NCI-H748 treated with DMSO at 0.1 percent for 48 hours (cell line): ENCODE measurements at places on chromosomes 4 and X.

GRCh38 chrX:20205927-20206708, 60.6 kb downstream of the RPS6KA3 start:
- DNase-seq: no peak

DNA sequence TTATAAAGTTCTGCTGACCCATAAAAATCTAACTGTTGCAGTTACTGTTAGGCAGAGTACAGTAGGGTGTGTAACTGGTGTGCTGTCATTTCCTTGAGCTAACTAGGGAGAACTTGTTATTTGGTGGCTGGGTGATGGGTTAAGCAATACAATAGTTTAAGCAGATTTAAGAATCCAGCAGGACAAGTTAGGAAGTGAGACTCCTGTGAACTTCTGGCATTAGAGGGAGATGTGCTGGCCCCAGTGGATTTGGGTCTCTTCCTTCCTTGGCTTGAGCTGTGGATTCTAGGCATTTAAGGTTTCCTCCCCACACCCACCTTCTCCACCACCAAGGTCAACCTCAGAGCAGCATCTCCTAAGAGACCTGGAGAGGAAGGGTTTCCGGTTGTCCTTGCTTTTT, 70.5 kb downstream of the CLCN5 start:
- no peak for DNase-seq

DNA sequence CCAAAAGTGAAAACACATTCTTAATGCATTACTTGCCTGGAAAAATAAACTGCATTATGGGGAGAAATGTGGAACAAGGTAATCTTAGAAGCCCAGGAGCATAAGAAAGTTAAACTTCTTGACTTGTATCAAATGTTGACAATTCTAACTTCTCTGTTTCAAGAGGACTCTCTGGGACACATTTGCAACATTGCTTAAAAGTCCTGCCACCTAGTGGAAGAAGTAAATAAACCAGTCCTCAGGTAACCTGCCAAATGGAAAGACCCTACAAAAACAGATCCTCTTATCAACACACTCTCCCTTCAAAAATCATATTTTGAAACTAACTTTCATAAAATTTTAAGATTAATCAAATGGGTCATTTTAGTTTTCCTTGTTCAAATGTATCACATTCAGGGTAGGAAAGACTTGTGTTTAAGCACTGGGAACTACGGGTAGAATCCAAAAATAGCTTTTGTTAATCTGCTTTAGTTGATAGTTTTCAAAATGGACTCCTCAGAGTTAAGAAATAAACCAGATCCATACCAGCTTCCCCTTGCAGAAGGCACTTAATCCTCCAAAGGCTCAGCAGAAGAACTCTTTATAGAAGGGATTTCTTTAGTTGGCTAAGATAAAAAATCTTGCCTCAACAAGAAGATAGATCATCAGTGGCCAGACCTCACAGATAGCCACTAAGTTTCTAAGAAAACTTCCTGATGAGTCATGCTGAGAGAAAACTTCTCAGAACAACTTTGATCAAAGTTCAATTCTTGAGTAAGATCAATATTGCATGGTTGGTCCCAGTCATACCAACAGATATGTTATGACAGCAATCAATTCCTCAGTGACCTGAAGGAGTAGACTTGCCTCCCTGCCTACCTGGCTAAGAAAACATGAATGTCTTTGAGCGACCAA, 141.7 kb downstream of the HHIP start:
- no peak for DNase-seq

GRCh38 chr4:152132776-152133175, 372.0 kb upstream of the GATB start:
- no peak for DNase-seq

GRCh38 chr4:157992038-157992705, 180.7 kb downstream of the GASK1B start:
- peak; percentile 37 for DNase-seq

DNA sequence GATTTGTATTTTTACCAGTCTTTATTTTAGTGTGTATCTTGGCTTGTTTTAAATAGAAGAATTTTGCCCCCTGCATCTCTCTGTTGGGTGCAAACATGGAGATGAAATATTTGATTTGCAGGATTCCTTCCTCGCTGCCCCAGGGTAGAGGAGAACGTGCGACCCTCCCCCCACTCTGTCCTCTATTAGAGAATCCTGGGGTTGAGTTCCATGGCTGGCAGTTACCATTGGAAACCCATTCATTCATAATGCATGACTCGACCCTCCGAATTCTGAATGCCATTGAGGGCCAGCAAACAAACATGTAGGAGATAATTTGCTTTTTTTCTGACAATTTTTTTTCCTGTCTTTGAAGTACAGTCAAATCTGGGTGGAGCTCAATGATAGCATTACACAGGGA, 53.7 kb downstream of the TRIM2 start:
- DNase-seq: peak; percentile 20
